ENCODE measurements at places on chromosomes 16 and 17.
A peak's percentile ranks its signal among the peaks of the same experiment; 100 is the strongest.

- no peak for DNase-seq
Measured at GRCh38 chr17:59815965-59816364, 76.8 kb downstream of the TUBD1 start.

GRCh38 chr17:42618442-42619150 is 9.1 kb downstream of the TUBG1 start:
- peak; percentile 85 for DNase-seq

DNA sequence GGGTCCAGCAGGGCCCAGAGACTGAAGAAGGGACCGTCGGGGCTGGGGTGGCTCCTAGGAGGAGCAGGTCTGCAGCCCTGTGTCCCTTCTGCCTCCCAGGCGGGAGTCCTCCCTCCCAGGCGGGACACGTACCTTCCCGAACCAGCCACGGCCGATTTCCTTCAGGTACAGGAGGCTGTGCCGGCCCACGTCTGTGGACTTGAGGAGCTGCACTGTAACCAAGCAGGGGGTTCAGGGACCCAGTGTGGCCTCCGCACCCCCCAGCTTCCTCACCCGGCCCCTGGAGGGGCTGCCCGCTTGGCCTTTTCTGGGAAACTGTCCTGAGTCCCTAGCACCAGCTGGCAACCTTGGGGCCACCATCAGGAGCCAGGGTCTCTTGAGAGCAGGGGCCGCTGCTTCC is 37.0 kb upstream of the PVALEF start:
- DNase-seq: no peak

GRCh38 chr16:16828913-16829398 is 450.0 kb downstream of the NPIPA7 start:
- DNase-seq: no peak

DNA sequence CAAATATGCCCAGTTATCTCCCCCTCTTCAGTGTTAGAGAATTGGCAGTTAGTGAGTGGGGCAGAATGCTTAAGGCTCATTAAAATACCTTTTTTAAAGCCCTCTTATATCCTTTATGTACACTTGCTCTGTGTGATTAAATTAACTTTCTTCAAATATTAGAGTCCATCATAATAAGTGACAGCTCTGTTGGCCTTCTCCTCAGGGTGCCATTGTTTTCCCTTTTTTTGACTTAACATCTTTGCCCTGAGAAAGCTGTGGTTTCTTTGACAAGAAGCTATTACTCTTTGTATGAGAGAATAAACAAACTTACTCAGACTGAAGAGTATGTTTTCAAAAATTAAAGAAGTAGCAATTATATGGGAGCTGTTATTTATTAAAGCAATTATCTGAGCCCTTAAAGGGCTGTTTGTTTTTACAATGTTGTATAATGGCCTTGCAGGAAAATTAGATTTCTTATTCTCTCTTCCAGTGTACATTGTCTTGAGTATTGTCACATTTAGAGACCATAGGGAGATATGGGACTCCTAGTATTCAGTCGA is 13.4 kb downstream of the RBBP6 start:
- DNase-seq: peak; percentile 53

DNA sequence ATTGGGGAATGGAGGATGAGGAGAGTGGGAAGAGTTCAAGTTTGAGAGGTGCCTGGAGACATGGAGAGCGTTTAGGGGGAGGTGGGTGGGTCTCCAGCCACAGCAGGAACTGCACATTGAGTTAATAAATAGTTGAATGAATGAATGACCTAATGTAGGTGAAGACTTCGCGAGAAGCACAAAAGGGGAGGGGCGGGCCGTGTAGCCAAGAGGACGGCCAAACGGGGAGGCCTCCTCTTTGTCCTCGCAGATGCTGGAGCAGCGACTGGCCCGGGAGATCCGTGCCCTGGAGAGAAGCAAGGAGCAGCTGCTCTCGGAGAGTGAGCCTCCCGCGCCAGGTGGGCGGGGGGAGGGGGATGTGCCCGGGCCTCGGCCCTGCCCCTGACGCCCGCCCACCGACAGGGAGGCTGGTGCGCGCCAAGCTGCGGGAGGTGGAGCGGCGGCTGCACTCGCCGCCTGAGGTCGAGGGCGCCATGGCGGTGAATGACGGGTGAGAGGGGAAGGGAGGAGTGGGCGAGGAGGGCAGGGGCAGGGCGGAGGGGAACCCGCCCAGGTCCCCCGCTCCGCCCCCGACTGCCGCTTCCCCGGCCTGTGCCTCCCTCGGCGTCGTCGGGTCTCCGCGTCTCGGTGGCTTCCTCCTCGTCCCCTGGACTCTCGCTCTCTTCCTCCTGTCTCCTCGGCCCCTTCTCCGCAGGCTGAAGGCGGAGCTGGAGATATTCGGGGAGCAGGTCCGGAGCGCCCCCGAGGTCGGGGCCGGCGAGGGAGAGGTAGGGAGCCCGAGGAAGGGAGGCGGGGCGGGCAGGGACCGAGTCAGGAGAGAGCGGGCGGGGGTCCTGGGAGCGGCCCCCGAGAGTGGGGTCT is 12.9 kb downstream of the SYCE1L start:
- peak; percentile 71 for DNase-seq

DNA sequence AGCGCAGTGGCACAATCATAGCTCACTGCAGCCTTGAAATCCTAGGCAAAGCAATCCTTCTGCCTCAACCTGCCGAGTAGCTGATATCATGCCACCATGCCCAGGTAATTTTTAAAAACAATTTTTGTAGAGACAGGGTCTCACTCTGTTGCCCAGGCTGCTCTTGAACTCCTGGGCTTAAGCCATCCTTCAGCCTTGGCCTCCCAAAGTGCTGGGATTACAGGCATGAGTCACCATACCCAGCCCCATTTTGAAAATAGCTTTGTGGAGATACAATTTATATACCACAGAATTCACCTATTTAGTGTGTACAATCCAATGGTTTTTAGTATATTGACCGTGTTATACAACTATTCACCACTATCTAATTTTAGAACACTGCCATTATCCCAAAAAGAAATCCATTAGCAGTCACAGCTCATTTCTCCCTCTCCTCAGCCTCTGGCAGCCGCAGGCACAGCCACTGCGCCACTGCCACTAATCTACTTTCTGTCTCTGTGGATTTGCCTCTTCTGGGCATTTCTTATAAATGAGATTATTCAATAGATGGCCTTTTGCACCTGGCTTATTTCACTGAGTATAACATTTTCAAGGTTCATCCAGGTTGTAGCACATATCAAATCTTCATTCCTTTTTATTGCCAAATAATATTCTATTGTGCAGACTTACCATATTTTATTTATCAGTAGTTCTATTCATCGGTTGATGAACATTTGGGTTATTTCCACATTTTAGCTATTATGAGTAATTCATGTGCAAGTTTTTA is 6.5 kb downstream of the RNF157 start:
- DNase-seq: no peak

DNA sequence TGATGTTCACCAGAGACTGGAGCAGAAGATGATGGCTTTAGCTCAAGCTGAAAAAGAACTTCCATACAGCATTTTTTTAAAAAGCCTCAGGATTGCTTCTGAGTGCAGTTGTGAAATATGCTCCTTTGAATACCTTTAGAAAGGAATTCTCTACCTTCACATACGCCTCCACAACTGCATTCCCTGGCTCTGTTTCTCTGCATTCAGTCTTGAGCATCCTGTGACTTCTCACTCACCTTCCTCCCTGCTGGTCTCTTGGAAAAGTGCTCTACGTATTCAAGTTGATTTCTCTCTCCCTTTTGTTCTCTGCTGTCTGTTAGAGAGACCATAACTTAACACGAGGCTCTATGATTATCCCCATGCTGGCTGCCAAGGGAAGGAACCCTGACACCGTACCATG is 34.5 kb downstream of the HS3ST2 start:
- DNase-seq: no peak

GRCh38 chr17:75442168-75443103 is 14.0 kb upstream of the TMEM94 start:
- no peak for DNase-seq

- DNase-seq: no peak
Measured at GRCh38 chr16:7615565-7615964, 282.9 kb downstream of the RBFOX1 start.

- DNase-seq: no peak
Measured at GRCh38 chr17:61774724-61775123, 88.6 kb downstream of the BRIP1 start.

- DNase-seq: no peak
Measured at GRCh38 chr16:4775005-4775404, 8.0 kb upstream of the ZNF500 start.

- DNase-seq: no peak
Measured at GRCh38 chr16:11327277-11328171, 17.7 kb upstream of the RMI2 start.

GRCh38 chr17:48630925-48631692 is 5.0 kb upstream of the HOXB9 start:
- DNase-seq: no peak

GRCh38 chr17:60372790-60373483 is 19.0 kb downstream of the USP32 start:
- no peak for DNase-seq

GRCh38 chr17:72660274-72661115 is 432.0 kb downstream of the SLC39A11 start:
- DNase-seq: no peak

DNA sequence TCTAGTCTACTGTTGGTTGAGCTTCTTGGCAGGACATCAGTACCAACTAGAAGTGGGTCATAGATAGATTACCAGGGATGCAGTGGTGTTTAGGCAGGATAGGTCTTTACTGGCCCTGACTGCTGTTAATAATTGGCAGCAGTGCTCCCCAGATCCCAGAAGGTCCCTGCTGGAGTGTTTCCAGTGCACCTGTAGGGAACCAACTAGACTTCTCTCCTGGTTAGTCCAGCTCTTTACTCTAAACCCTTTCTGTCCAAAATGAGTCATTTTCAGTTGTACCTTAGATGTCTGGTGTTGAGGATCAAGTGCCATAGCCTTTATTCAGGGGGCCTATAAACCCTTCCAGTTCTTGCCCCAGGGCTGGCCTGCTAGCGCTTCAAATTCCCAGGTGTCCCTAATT is 8.7 kb downstream of the POLR2C start:
- DNase-seq: no peak

DNA sequence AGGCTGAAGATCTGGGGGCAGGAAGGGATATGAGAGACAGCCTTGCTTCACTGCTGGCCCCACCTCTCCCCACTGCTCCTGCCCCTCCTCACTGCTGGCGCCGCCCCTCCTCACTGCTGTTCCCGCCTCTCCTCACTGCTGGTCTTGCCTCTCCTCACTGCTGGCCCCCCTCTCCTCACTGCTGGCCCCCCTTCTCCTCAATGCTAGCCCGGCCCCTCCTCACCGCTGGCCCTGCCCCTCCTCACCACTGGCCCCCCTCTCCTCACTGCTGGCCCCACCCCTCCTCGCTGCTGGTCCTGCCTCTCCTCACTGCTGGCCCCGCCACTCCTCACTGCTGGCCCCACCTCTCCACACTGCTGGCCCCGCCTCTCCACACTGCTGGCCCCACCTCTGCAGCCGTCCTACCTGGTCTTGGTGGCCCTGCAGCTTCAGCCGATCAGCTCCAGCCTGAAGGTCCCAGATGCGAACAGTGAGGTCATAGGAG is 9.5 kb upstream of the PAM16 start:
- no peak for DNase-seq
